ENCODE measurements at places on chromosomes 5 and 9.

DNA sequence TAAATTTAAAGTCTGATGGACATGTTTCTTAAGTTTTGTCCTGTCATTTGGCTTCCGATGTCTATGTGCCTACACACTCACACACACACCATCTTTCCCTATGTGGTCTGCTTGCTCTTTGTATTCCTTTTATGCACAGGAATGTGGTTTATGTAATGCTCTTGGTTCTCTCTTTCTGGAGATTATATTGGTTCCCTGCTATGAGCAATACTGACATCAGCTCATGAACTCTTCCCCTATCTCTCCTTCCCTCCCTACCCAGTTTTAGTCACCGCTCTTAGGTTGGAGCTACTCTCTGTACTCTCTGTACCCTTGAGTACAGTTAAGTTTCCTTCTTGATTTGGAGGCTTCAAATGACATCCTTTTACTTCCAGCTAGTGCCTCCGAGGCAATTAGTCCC is 77.9 kb upstream of the MVB12B start:
- DNase-seq = no peak

DNA sequence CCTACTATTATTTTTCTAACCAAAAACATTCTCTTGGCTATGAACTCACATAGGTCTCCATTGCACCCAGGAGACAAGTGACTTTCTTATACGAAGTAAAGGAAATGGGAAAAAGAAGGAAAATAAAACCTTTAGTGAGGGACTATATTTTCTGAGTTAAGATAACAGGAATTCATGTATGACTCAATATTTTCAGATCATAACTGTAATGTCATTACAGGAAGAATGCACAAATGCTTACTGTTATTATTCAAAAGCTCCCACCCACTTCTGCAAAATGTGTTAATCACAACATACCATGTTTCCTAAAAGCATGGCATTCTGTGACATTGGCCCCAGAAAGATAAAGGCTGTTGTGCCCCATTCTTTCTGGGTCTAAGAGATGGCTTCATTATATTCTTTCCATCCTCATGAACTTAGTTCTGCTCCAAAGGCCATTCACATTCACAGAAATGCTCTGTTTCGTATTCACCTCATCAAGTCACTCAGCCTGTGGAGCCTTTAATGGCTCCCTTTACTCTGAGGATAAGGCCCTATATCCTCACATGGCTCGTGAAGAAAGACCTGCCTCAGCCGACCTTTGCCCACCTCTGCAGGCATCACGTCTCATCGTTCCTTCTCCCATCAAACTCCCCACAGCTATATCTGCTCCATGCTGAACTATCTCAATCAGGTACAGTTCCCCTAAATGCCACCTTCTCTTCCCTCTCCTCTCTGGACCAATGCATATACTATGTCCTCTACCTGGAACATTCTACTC is 77.0 kb downstream of the ABCA1 start:
- no peak for DNase-seq

DNA sequence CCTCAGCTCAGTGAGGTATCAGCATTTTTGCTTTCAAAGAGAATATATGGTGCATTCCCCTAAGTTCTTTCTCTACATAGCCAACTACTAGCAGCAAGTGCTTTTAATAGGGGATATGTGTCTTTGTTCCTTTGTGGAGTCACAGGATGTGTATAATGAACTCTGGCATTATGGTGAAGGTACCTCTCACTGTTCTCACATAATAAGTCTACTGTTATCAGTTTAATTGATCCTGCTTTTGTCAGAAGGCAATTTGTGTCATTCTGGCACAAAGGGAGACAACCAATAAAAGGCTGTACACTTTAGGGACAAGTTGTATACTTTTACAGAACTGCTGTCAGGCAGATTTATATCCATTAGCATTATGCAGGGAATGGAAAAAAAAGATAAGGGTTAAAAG is 531.4 kb upstream of the RIOK2 start:
- DNase-seq = no peak

GRCh38 chr9:122846371-122846940 is 18.1 kb upstream of the PDCL start:
- no peak for DNase-seq

- DNase-seq = no peak
Measured at GRCh38 chr9:130781569-130781968, 53.5 kb upstream of the ABL1 start.

- no peak for DNase-seq
Measured at GRCh38 chr9:79610019-79610631, 38.4 kb downstream of the TLE4 start.

- DNase-seq = no peak
Measured at GRCh38 chr5:123154886-123155445, 65.9 kb downstream of the PRDM6 start.

DNA sequence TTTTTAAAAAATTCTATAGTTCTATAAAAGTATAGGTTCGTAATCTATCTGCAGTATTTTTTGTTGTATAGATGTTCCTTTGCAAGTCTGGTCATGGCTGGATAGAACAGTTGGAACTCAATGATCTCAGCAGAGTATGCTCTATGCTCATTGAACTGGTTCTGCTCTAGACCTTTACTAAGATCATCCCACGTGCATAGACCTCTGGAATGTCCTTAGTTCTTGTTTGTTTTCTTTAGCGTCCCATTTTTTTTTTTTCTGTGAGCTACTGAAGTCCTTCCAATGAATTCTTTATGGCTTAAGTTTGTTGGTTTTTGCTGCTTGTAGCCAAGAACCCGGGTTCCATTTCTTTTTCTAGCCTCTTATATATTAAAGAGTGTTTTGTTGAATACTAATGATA is 3.5 kb downstream of the TMEM38B start:
- DNase-seq = no peak

DNA sequence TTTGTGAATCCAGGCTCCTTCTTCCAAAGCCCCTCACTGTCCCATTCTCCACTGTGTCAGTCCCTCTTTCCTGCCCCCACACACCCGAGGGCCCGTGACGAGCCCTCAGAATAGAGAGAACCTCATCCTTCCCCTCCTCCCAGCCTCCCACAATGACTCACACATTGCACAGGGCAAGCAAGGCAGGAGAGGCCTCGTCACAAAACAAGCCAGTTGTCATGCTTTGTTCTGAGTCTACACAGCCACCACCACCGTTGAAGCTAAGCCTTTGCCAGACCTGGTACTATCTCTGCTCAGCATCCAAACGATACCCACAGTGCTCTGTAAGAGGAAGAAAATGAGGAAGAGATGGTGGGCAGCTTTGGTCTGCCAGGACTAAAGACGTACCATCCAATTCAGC is 142.2 kb upstream of the ZNF366 start:
- DNase-seq = no peak

- DNase-seq = no peak
Measured at GRCh38 chr9:17588395-17588794, 9.5 kb downstream of the SH3GL2 start.

DNA sequence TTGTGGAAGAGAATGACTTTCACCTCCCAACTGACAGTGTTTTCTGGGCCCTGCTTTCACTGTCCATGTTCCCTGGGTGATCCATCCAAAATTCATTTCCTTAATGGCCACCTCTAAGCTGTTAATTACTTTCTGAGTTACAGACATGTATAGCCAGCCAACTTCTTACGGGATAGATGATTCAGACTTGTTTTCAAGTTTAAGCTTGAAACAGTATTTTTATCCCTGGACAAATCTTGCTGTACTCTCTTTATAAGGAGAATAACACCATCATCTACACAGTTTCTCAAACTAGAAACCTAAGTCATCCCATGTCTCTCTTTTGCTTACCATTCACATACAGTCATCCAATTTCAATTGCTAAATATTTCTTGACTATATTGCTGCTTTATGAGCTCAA is 6.9 kb downstream of the FAM174A start:
- DNase-seq = no peak

GRCh38 chr5:132423438-132423898 is 54.0 kb downstream of the SLC22A5 start:
- no peak for DNase-seq

GRCh38 chr9:137723783-137724445 is 105.1 kb downstream of the EHMT1 start:
- DNase-seq = no peak

DNA sequence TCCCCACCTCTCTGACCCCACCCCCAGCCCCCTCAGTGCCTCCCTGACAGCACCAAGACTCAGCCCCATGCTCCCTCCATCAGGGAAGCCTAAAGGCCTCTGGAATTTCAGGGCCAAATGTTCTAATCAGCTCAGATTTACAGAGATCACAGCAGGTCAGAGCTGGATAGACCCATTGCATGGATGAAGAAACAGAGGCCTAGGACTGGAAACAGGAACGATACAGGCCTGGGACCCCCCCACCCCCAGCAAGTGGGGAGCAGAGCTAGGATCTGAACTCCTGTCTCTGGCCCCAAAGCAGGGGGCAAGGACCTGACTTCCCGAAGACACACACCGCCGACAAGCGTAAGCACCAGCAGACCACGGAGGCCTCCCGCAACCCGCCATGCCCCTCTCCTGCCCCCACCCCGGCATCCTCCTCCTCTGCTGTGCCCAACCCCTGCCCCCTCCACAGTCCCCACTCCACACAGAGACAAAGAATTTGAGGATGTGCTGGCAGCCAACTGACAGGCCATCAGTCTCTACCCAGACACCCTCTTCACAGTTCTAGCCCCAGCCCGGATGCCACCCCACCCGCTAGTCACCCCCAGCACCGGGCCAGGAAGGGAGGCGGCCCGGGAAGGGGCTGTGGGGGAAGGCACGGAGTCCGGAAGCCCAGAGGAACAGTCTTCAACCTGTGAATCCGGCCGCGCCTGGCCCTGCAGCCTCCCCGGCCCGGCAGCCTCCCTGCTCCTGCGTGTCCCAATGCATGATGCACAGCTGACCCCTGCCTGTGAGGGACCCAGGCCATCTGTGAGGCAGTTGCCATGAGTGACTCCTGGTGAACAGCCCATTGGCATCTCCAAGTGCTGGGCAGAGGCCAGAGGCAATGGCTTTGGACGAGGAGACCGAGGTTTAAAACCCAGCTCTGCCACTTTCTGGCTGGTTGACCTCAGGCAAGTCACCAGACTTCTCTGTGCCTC is 31.3 kb downstream of the NDUFA8 start:
- no peak for DNase-seq

GRCh38 chr5:93285461-93285860 is 295.6 kb downstream of the NR2F1-AS1 start:
- DNase-seq = no peak

GRCh38 chr9:106976772-106977171 is 113.8 kb downstream of the ZNF462 start:
- DNase-seq = no peak

DNA sequence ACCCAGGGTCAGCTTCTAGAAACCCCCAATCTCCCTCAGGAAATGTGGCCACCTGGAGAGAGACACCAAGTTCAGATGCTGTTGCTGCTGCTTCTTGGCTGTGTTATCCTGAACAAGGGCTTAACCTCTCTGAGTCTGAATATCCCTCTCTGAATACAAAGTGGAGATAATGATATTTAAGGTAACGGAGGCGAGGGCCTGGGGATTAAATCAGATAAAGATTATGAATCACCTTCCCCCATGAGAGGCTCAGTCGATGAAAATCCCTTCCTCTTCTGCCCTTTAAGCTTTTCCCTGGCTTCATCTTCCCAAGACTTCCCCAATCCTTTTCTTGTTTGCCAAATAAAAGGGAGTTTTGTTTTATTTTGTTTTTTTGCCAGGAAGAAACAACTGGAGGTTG is 8.1 kb upstream of the CPLX2 start:
- no peak for DNase-seq

- no peak for DNase-seq
Measured at GRCh38 chr5:105885266-105885665, 1785.5 kb downstream of the EFNA5 start.

- DNase-seq = no peak
Measured at GRCh38 chr9:6538666-6539071, 106.9 kb downstream of the GLDC start.

DNA sequence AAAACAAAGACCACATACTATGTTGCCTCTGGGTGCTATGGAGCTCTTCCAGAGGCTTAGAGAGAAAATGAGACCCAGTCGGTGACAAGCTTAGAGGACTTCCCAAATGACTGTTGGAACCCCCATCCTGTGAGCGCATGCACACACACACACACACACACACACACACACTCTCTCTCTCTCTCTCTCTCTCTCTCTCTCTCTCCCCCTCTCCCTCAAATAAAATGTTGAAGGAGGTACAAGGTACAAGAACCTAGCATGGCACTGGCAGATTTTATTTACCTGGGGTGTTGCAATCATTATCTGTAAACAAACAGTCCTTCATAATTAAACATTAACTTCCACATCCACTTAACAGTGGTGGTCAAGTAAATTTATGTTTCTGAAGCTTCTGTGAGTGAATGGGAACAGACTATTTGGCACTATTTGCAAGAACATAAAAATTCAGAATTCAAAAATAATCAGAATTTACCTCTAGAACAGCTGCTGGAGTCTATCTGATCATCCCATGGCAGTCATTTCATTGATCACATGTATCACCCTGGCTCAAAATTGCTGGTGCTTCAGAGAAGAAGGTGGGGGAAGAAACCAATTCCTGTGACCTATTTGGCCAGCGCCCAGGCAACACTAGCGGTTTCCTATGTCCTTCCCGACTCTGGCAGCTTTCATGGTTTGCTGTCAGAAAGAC is 24.9 kb downstream of the TRPM3 start:
- no peak for DNase-seq
